Naive thymus-derived CD4-positive, alpha-beta T cell (primary cell): ENCODE measurements at places on chromosomes 13 and 19. TPM values are rescaled to one million over a fixed set of nuclear protein-coding genes. Genes with fewer than 3 reads are reported as not detected.

ZNF69 gene
- total RNA-seq: 1.4 and 1.5 TPM in 2 replicates

DNA sequence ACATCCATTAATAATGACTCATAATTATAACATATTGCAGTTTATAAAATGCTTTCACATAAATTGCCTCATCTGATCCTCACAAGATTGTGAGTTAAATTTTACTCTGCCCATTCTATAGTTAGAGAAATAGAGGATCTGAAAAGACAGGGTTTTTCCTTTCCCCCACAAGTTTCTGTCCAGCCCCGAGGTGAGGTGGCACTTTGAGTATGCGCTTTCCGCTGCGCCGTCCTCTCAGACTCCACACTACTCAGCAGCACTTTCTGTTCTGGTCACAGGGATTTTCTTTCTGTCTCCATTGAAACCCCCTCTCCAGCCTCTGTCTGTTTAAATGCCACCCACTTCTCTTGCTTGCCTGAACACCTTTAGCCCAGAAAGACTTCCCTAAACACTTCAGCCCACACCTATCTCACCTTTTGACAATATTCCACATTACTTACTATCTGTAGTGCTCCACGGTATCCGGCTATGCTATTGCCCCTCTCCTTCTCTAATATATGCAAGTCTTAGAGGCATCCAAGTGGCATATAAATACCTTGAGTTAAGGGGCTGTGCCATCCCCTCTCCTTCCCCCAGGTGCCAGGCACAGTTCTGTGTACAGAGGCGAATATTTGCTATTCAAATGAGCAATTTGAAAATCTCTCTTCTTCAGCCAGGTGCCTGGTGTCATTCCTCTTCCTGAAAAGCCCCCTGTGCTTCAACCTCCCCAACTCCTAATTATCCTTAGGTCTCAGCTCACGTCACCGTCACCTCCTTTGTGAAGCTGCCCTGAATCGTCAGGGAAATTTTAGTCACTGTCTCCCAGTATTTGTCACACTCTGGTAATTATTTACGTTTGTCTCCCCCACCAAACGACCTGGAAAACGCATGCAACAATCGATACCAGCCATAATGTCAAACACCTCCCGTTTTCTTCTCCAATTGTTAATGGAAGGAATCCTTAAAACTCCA lies 268.7 kb downstream of the NHLRC3 start:
- DNase-seq: no peak
- no peak overlapping the region for H3K4me3 ChIP-seq
- no peaks in the 10 kb centered on the region for H3K36me3 ChIP-seq
- no peaks in the 10 kb centered on the region for H3K4me1 ChIP-seq

GAPDHS gene
- not detected for total RNA-seq

GRCh38 chr13:20567881-20568528 lies 1.0 kb downstream of the IFT88 start:
- H3K36me3 ChIP-seq: no peaks in the 10 kb centered on the region
- H3K4me1 ChIP-seq: no peaks in the 10 kb centered on the region
- no peak for DNase-seq
- H3K27ac ChIP-seq: peak overlapping the region; percentile 73
- H3K4me3 ChIP-seq: peak overlapping the region; percentile 52

DNA sequence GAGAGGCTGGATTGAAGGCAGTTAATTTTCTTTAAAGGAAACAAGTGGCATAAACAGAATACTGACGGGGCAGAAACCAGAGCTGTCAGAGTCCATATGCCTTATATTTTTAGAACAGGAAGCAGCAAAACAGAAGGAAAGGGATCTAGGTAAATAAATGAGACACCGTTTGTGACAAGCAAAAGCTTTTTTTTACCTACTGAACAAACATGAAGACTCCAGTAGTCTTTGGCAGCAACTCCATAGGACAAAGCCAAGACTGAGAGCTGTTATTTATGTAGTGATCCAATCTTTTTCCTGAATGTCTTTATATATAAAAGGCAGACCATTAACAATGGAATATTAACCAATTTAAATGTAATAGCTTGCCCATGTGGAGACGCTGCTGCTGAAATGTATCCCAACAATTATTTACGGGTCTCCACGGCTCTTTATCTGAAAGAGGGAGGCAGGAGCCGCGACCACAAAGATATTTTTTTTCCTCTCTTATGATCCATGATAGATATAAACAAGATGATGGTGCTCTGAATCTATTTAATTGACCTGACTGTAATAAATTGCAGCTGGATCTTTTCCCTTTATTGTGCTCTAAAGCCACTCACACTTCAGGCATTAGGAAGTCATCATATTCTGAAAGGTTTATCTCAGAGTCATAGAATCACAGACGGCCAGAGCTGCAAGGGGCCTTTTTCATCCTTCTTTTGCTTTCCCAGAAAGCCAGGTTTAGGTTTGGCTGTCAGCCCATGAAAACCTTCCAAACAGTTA lies 687.8 kb downstream of the EFNB2 start:
- no peak overlapping the region for H3K4me3 ChIP-seq
- no peak overlapping the region for H3K27ac ChIP-seq
- DNase-seq: no peak
